ENCODE measurements at places on chromosomes 2 and 18.

DNA sequence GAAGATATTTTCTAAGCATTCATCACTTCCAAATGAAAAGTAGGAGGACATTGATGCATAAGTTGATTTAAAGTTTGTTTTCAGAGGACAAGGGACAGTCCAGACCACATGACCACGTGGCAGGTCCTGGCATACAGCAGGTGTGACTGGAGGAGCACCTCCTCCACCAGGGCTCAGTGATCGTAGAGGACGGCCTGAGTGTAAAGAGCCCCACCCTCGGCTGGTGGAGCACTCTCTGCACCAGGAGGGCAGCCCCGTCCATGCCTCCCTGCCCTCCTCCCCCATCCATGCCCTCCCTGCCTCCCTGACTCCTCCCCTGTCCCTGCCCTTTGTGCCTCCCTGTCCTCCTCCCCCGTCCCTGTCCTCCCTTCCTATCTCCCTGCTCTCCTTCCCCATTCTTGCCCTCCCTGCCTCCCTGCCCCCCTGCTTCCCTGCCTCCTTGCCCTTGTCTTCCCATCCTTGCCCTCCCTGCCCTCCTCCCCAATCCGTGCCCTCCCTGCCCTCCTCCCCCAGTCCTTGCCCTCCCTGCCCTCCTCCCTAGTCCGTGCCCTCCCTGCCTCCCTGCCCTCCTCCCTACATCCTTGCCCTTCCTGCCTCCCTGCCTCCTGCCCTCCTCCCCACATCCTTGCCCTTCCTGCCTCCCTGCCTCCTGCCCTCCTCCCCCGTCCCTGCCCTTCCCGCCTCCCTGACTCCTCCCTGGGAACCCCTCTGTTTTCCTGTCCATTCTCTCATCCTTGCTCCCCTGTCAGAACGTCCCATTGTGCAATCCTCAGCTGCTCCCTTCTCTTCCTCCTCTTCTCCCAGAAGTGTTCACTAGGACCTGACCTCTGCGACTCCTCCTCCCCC is 47.9 kb downstream of the ANKMY1 start:
- DNase-seq = no peak

- DNase-seq = no peak
These were observed 38.1 kb upstream of the EML6 start for GRCh38 chr2:54685263-54685775.

DNA sequence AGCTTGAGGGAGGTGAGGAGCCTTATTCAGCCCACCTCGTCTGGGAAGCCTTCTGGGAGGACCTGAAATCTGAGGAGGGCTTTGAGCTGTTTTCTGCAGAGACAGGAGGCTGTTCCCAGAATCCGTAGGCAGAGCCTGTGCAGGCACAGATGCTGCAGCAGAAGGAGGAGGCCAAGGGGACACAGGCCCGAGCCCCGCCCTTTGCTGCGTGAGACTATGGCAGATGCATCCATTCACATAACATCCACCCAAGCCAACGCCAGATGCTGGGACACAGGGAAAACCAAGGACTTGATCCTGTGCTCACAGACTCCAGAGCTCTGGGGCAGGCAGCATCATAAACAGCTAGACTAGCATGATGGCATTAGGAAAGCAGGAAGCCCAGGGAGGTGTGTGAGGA is 98.2 kb downstream of the KCNF1 start:
- no peak for DNase-seq

DNA sequence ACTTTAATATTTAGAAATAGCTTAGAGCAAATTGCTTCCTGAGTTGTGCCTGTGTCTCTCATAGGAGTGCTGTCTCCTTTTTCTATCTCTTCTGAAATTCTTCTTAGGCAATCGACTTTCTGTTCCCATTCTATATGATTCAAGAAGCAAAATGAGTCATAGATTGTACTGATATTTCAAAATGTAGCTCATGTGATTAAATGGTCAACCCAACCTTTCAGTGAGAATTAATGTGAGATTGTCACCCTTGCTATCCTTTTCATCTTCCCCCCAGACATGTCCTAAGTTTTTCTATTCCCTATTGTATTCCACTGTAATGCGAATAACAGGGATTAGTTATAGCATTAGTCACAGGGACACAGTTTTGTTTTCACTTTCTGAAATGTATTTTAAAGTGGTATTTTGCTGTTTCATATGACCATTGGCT is 413.6 kb downstream of the THSD7B start:
- DNase-seq = no peak

- peak; percentile 24 for DNase-seq
These were observed 105.0 kb upstream of the CCDC150 start for GRCh38 chr2:196534495-196534894.

- DNase-seq = no peak
These were observed 156.3 kb downstream of the EML6 start for GRCh38 chr2:54879598-54880332.

DNA sequence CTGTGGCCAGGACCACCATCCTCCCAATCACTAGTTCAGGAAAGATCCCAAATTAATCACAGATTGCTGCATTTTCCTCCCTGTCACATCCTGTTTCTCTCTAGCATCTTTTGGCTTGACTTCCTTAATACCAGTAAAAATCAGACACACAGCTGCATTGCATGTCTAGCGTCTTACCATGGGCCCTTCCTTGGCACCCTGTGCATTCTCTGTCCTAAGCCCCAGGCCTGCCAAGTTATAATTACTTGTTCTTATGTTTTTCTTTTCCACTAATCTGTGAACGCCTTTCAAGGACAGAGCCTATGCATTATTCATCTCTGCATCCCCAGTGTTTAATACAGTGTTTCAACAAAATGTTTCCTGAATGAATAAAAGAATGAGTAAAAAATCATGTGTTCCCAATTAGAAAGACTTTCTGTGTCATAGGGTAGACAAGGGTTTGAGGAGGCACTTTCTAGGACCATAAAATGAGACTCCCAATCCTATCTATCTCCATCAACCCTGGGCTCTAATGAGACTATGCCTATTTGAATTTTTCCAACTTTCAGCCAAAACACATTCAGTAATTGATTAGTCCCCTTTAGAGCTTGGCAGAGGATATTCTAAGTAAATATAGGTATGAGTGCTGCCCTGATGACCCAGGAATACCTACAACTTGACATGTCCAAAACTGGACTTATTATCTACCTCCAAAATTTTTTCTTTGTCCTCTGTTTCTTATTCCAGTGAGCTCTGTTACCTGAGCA is 10.3 kb upstream of the NT5C1B start:
- no peak for DNase-seq

GRCh38 chr2:226730481-226730880 is 69.1 kb downstream of the IRS1 start:
- no peak for DNase-seq

DNA sequence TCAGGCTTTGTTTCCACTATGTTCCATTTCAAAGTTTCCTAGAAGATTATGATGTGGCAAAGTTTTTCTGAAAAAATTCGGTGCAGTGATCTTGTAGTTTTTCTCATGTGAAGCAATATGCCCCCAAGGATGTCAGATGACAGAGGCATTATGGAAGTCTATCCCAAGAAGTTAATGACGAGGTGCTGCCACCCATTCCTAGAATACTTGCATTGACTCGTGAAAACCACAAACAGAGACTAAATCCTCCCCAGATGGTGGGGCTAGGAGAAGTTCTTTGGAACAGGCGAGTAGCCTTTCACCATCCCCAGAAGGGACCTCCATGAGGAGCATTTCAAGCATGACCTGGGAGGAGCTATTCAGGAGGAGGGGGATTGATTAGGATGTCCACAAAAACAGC is 40.2 kb upstream of the COPS8 start:
- DNase-seq = no peak

DNA sequence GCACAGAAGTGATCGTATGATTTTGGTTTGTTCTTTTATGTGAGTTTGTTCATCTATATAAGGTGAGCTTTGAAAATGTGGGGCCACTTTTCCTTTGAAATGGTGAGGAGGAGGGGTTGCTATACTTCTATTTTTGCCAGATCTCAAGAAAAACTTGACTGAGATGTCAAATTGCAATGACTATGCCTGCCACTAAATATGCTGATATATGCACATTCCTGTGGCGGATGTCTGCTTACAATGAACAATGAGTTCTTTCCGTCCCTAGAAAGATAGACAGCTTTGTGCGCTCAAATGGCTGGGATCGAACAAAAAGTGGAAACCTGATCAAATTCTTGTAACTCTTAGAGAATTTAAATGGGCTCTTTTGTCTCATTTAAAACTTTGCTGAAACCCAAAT is 28.7 kb downstream of the MYT1L start:
- DNase-seq = no peak

DNA sequence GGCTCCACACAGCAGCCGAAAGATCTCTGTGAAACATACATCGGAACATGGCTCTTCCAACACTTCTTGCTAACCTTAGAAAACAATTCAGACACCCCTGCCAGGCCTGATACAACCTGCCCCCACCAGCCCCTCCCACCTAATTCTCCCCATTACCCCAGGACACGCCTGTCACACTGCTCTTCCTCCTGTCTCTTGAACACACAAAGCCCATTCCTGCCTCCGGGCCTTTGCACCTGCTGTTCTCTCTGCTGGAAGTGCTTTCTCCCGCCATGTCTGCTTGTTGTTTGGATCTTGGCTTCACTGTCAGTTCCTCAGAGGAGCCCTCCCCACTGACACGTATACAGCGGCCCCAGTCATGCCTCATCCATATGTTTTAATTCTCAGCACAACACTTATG is 24.1 kb downstream of the CELF4 start:
- DNase-seq = no peak

GRCh38 chr18:39840856-39841481 is 2114.1 kb upstream of the PIK3C3 start:
- DNase-seq = peak; percentile 20

DNA sequence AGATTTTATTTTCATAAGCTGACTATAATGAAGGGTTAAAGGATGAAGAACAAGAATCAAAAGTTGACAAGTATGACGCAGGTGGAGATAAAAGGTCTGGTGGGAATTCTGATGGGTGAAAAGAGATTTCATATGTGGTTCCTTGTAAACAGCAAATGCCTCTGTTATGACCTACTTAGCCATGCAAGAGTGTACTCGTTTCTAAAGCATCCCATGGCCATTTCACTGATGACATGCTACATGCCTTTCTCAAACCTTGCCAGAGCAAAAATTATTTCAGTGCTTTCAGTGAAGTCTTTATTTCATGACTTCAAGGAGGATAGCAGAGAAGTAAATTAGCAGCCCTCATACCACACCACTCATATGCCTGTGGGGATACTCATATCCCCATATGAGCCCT is 71.7 kb downstream of the FEZ2 start:
- no peak for DNase-seq

DNA sequence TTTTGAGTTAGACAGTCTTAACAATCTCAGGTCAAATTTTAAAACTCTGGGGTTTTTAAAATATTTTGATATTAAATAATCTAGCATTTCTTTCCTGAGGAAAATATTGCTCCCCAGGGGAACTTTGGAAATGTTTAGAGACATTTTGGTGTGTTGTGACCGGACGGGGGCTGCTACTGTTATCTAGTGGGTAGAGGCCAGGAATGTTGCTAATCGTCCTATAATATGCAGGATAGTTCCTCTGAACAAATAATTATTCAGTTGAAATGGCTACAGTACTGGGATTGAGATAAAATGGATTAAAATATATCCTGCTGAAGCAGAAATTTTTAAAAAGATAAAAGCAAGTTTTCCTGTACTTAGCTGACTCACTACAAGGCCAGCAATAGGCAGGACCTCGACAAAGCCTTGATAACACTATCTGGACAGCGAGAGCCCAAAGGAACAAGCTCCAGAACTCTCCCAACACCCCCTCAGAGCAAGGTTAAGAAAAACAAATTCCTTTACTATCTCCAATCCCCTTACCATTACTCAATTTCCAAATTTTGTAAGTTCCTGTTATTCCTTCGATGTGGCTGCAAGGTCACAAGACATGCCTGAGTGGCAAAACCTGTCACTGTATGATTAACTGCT is 1407.4 kb downstream of the SUCLG1 start:
- no peak for DNase-seq

- DNase-seq = no peak
These were observed 389.8 kb downstream of the LNPK start for GRCh38 chr2:175612280-175612679.

DNA sequence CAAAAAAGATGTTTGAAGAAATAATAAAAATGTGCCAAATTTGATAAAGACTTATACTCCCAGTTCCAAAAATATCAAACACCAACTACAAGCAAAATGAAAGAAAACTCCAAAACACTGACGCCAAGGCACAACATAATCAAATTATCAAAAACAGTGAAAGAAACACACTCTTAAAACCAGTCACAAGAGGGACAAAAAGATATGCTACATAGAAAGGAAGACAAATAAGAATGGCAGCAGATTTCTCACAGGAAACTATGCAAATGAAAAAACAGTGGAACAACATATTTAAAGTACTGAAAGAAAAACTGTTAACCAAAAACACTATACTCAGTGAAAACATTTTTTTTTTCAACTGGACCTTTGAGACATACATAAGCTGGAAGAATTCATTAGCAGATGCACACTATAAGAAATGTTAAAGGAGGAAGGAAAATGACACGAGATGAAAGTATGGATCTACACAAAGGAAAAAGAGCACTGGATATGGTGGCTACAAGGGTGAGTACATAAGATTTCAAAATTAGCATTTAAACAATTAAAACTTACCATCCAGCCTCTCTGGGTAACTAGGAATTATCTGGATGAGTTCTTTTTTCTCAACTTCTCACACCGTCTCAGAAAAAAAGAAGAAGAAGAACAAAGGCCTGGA is 94.0 kb upstream of the ACVR1C start:
- DNase-seq = no peak

GRCh38 chr2:206296128-206296527 is 21.7 kb downstream of the ZDBF2 start:
- no peak for DNase-seq

GRCh38 chr18:2654169-2654927 is 1.2 kb upstream of the SMCHD1 start:
- DNase-seq = no peak

- no peak for DNase-seq
These were observed 18.7 kb downstream of the ITPRID2 start for GRCh38 chr2:181910028-181910831.

DNA sequence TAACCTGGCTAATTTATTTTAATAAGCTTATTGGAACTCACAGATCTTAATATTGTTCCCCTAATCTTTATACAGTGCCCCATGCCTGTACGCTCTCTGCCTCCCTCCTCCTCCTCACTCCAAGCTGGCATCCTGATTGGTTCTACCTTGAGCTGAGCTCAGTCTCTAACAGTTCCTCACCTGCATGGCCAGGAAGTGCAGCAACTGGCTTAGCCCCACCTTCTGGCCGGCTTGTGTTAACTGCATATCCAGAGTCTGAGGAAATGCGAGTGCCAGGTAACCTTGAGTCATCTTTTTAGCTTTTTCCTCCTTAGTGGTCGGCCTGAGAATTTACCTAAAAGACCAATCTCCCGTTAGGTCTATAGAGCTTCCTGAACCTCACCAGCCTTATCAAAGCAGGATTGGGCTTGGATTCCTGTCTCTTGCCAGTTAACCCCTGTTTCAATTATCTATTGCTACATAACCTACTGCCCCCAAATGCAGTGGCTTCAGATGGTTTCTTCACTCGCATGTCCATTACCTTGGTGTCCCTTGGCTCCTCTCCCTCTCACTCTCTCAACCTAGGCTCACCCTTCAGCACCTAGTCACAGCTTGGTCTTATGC is 89.5 kb upstream of the STK39 start:
- no peak for DNase-seq

GRCh38 chr2:196205011-196205766 is 33.8 kb upstream of the STK17B start:
- DNase-seq = no peak

- DNase-seq = no peak
These were observed 214.2 kb downstream of the PTGR3 start for GRCh38 chr18:74994502-74995418.

GRCh38 chr2:220041447-220041846 is 414.0 kb downstream of the SLC4A3 start:
- no peak for DNase-seq

- no peak for DNase-seq
These were observed 63.7 kb downstream of the TANC1 start for GRCh38 chr2:159032146-159032545.

GRCh38 chr18:60157810-60158209 is 214.8 kb downstream of the MC4R start:
- DNase-seq = no peak
